Astrocyte of the spinal cord (primary cell): ENCODE measurements at places on chromosomes 5 and 9.

DNA sequence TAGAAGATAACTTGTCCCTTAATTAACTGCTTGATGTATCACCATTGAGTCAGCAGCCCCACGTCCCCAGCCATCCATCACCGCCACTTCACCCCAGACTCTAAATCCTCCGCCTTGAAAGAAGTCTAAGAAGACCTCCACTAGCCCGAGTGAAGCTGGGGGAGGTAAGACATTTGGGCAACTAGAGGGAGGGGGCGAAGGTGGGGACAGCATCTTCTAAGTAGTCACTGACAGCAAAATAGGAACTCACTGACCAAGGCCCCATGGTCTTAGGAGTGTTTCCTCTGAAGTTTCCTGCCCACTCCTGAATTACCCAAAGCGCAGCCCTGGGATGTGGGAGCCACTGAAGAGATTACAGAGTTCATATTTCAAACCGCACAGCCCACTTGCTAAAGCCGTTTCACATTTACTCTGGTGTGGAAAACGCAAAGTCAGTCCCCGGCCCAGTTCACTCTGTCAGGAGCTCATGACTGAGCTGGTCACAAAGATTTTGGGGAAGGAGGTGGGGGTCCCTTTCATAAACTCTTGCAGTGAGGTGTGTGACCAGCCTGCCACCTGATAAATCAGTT lies 107.4 kb downstream of the LHFPL2 start:
- DNase-seq: no peak

- no peak for DNase-seq
These were observed 254.3 kb downstream of the CDH12 start for GRCh38 chr5:22598796-22599195.

GRCh38 chr5:169223595-169223953 lies 77.4 kb downstream of the SLIT3 start:
- no peak for DNase-seq

GRCh38 chr5:59709846-59710245 lies 183.7 kb downstream of the PDE4D start:
- DNase-seq: peak; percentile 83

DNA sequence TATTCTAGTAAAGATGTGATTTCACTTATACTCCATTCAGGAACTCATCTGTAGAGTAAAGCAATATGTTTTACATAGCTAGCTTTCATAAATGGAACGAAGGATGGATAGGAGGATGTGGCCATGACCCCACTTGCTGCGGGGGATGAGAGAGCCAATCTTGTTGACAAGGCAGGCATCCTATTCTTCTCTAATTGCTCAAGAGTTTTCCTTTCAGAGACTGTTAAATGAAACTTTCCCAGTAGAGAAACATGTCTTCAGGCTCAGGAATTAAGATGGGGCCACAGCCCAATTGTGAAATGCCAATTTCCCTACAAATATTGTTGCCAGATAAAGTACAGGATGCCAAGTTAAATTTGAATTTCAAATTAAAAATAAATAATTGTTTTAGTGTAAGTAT lies 196.2 kb upstream of the TUT7 start:
- DNase-seq: no peak

DNA sequence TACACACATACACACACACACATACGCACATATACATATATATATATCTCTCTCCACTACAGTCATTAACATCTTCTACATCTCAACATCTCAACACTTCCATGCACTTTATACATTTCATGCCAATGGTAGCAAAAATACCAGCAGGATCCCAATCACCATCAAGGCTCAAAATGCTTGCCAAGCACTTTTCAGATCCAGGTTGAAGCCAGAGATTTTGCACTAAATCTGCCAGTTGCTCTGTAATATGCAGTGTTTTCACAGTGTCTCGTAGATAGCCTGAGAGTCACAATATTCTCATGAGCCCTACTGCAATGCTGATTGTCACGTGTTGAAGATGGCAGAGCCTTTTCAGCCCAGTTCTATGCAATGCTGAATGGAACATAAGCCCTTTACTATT lies 1140.9 kb upstream of the C9orf72 start:
- no peak for DNase-seq

DNA sequence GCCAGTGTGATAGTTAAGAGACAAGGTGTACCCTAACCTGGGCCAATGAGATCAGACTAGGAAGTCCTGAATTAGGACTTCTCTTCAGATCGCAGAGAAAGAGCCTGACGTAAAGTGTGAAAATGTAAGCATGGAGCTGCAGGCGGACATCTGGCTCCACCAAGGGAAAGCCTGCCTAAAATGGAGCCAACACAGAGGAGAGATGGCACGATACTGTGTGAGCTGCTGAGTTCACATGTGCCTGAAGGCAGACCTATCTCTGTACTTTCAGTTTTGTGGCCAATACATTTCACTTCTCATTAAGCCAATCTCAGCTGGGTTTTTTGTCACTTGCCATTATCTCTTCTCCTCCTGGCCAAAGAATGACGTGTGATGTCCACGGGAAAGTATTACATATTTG lies 210.5 kb downstream of the ELAVL2 start:
- DNase-seq: no peak

DNA sequence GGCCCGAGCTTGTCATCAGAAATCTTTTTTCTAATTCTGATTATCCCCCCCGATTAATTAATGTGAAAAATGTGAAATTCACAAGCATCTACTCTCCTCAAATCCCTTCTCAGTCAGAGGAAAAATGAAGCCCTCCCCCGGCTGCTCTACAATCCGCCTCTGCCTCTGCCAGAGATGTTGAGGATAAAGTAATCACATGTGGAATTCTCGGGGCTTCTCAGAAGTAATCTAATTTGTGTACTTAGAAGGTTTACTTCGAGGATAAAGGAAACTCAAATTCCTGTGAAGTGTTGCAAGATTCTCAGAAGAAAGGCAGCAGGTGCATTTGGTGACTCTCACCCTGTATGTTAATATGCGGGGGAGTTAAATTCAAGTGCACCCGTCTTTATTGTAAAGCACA lies 726.1 kb upstream of the ADAMTS16 start:
- DNase-seq: no peak

GRCh38 chr5:120852222-120852860 lies 388.2 kb downstream of the PRR16 start:
- no peak for DNase-seq

DNA sequence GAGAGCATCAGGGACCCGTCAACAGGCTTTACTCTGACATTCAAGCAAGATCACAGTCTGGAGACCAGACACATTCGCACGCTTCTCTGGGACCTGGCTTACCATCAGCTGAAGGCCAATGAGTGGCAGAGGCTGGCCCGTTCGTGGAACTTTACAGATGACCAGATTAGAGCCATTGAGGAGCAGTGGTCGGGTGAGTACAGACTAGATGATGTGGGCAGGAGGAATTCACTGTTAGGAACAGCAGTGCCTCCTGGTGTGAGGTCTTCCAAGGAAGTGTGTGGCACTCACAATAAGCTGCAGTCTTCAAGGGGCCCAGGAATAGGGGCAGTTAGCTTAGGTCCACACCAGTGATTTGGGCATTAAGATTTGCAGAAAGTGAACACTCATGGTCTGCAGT lies 50.4 kb downstream of the POC5 start:
- no peak for DNase-seq

- DNase-seq: no peak
These were observed 110.0 kb upstream of the DHFR start for GRCh38 chr5:80764786-80765185.

DNA sequence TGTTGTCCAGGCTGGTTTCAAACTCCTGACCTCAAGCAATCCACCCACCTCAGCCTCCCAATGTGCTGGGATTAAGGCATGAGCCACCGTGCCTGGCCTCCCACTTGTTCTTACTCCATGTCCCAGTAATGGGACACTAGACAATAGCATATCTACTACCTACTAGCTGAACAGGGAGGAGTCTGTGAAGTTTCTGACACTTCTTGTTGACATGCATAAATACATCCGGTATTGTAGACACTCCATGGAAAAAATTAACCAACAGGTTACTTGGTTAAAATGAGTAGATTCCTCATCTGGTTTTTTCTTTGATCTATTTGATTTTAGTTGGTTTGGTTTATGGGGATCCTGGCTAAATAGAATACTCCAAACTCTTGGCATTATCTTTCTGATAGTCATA lies 88.3 kb downstream of the SFXN1 start:
- no peak for DNase-seq

DNA sequence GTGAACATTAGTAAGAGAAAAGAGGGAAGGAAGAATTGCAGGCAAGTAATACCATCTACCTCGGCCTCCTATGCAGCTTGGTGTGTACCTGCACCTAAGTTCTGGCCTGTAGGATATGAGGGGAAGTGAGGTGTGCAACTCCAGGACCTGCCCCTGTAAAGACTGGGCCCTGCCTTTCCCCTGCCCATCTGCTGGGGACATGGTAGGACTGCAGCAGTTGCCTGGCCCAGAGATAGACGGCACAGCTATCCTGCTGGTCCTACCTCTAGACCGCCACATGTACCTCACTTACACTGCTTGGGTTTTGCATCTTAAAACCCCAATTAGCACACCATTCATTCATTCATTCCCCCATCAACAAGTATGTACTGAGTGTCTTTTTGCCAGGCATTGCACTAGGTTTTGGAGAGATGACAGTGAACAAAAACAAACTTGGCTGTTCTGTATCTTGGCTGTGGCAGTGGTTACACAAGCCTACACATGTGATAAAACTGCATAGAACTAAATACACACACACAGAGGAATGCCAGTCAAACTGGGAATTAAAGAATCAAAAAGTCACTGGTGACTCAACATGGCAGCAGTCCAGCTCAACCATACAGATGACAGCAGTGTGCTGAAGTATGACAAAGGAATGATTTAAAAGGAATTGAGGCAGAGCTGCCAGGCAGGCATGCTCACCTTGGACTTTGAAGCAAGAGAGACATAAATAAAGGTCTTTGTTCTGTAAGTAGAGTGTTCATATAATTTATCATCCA lies 23.3 kb upstream of the MGAT1 start:
- peak; percentile 44 for DNase-seq
